ENCODE measurements at places on chromosomes 2 and 18. TPM values are rescaled to one million over a fixed set of nuclear protein-coding genes. Genes with fewer than 3 reads are reported as not detected.

GRCh38 chr2:45871025-45871424, 219.6 kb downstream of the PRKCE start:
- DNase-seq, result no peak

DNA sequence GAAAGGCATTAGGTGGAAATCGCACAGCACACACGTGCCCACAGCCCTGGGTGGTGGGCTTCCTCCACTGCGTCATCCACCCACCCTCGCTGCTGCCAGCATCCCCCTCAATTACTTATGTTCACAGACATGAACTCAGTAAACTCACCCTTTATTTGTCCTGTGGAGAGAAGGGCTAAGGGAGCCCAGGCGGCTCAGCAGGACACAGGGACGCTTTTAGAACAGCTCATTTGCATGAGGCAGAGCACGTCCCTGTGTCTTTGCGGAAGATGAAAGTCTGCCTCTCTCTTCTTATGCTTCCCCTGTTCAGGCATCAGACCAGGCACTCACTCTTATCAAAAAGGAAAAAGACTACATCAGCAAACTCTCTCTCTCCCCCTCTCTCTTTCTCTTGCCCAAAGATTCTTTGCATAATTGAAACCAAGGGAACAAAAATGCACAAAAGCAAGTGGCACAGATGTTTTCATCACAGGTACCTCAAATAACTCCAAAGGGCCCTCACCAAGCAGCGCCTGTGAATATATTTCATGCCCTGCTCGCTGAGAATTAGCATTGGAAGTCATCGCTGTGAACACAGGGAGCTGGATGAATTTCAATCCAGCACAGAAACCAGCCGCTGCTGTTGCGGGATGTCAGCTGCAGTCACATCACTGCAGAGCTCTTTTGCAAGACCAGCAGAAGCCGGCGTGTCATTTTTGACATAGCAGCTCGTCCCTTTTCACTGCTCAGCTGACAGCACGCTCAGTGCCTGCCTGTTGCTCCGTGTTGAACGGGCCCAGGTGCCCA, 376.3 kb upstream of the MYT1L start:
- no peak for DNase-seq

DNA sequence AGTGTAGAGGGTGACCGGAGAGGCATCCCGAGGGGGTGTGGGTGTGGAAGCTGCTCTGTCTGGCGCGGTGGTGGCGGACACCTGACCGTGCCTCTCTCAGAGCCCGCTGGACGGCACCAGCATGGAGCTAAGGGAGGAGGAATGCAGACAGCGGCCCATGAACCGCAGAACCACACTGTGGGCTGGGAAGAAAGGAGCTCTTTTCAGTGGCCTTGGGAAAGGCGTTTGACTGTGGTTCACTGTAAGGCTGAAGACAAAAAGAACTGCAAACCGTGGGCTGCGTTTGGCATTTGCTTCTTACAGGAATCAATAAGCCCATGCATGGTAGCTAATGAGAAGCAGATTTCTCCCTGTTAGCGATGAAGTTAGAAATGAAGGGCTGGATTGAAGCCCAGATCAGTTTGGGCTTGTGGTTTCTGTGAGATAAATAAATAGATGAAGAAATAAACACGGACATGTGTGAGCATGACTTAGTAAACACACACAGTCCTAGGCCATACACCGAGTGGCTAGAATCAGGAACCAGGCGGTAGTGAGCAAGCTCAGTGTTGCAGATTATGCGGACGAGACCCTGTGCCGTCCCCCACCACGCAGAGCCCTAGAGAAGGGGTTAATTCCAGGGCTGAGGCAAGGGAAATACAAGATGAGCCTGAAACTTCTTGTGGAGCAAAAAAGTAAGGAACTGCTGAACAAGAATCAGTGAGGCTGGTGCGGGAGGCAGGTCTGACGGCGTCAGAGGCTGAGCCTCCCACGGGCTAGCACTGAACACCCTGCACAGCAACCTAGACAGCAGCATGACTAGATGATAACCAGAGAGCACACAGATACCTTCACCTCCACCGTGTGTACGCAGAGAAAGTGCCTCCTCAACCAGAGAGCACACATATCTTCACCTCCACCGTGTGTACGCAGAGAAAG, 29.3 kb upstream of the NFATC1 start:
- no peak for DNase-seq

- DNase-seq, result no peak
Measured at GRCh38 chr2:195734931-195735330, 77.9 kb downstream of the SLC39A10 start.

DNA sequence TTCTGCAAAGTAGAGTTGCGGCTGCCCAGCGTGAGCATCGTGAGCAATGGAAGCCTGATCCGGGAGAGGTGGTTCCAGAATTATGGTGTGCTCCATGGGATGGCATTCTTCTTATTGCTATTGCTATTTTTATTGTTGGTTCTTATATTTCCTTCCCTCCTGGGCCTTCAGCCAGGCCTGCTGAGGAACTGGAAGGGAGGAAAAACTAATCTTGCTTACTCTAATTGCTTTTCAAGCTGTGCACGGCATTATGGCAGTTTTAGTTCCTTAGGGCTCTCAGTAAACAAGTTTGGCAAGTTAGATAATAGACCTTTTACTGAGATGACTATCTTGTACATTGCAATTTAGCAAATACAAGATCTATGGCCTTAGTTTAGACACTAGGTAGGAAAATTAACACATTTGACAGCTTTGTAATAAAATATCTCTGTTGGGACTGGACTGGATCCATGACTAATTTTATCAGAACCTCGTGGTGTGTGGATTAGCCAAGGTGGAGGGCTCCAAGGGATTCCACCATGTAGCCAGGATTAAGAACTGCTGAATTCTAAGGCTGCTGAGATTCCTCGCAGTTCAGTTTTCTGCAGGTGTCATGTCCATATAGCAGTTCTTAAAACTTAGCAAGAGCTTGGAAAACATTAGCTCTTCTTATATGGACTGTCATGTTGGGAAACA, 6.0 kb downstream of the RSAD2 start:
- no peak for DNase-seq

GRCh38 chr2:150517951-150518680, 30.6 kb upstream of the RND3 start:
- DNase-seq, result no peak

GRCh38 chr2:128980475-128980874, 661.8 kb upstream of the HS6ST1 start:
- no peak for DNase-seq

- DNase-seq, result no peak
Measured at GRCh38 chr2:153543635-153544071, 65.1 kb upstream of the RPRM start.

GRCh38 chr18:28331551-28331950, 154.6 kb upstream of the CDH2 start:
- DNase-seq, result no peak

GRCh38 chr18:59229191-59229590, 9.2 kb downstream of the GRP start:
- no peak for DNase-seq

DNA sequence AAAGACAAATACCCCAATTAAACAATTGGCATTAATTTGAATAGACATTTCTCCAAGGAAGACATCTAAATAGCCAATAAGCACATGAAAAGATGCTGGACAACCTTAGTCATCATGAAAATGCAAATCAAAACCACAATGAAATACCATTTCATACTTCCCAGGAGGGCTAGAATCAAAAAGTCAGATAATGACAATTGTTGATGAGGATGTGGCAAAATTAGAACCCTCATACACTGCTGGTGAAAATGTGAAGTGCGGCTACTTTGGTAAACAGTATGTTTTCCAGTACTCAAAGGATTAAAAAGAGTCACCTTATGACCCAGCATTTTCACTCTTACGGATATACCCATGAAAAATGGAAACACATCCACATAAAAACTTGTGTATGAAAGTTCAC, 91.6 kb downstream of the FIGN start:
- DNase-seq, result no peak

DNA sequence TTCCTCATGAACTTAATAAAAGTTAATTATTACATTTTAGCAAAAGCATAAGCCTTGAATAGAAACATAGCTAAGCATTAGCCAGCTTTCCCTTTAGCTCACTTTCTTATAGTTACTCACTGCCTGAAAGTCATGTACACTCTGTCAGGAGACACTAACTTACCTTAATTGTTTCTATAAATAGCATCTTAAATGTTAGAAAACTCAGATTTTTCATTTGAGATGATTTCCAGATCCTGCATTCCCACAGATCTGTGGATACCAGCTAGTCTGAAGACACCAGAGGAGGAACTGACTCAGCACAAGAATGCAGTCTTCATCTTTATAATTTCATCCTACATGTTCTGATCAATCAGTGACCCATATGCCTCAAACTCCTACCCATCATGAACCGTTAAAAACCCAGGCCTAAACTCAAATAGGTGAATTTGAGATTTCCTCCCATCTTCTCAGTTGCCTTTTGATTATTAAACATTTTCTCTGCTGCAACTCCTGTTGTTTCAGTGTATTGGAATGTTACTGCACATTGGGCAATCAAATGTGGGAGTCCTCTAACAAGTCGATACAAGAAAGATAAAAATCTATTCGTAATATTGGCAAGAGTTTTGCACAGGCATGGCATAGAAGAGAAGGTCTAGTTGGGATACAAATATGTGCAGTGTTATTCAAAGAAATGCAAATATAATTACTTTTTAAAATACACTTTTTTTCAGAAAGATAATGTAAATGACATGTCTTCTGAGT, 857.4 kb upstream of the CDH2 start:
- DNase-seq, result peak; percentile 28

GRCh38 chr2:162022290-162022945, 51.6 kb downstream of the DPP4 start:
- no peak for DNase-seq

DNA sequence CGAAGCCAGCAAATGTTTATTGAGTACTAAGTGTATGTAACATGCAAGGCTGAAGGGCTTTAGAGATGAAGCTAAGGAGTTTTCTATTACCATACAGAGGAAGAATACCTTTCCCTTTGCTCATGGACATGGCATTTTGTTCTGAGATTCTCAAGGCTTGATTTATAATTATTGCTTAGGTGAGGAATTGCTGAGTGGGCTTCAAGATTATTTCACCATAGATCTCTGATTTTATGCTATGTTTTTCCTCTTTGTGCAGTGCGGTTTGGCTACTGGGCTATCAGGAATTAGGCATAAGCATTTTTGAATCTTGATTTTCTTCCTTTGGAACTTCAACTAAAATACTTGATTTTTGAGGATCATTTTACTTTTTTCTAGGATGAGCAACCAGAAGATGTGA, 42.5 kb downstream of the VRK2 start:
- DNase-seq, result no peak

DNA sequence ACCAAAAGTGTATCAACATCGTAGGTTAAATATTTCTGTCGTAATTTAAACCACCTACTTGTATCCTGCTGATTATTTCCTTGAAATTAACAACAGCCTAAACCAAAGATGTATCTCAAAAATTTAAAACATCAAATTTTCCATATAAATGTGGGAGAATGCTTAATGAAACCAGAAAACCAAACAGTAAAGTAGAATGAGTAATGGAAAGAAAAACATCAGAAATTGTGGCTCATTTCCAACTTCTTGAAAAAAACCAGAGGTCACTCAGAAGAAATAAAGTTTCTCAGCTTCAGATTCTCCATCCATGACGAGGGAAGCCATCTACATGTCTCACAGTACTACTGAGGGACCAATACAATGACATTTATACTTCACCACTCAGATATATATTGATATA, 296.5 kb downstream of the NOL4 start:
- DNase-seq, result no peak

GRCh38 chr2:222960126-222960525, 91.9 kb upstream of the KCNE4 start:
- DNase-seq, result no peak

DNA sequence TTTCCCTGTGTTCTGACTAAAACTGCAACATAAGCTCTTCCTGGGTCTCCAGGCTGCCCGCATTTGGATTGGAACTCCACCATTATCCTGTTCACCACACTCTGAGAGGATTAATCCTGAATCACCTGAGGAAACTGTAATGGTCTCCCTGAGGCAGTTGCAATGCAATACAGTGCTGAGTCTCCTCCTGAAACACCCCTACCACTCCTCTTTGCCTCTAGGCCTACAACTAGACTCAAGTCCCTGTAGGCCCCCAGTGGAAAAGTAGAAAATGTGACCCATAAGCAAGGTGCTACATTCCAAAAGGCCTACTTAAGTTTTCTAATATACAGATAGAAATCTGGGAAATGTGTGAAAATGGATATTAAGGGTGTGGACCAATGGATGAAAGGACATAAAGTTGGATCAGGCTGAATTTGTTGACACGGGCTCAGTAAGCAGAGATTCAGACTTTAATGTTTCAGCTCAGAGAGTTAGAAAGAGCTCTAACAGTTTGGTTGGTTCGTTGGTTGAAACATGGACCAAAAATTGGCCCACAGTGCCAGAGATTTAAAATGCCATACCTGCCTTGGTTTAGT, 222.3 kb upstream of the ZC3H15 start:
- DNase-seq, result no peak

GRCh38 chr2:36785179-36785795, 88.8 kb downstream of the VIT start:
- DNase-seq, result peak; percentile 28

DNA sequence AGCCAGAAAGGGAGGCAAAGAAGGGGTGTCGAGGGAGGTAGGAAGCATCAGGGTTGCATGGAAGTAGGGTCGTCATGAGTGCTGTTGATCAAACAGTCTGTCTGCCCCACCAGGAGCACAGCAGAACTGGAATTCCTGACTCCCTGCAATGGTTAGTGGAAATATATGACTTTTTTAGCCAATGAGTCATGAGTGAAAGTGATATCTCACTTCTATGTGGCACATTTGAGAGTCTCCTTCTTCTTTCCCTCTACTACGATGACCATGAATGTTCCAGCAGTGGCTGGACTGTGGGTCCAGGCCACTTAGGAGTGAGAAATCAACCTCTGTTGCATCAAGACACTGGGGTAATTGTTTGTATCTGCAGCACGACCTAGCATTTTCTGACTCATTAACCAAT, 199.5 kb downstream of the TTC32 start:
- DNase-seq, result no peak

- DNase-seq, result no peak
Measured at GRCh38 chr2:198490748-198491147, 686.4 kb downstream of the PLCL1 start.

DNA sequence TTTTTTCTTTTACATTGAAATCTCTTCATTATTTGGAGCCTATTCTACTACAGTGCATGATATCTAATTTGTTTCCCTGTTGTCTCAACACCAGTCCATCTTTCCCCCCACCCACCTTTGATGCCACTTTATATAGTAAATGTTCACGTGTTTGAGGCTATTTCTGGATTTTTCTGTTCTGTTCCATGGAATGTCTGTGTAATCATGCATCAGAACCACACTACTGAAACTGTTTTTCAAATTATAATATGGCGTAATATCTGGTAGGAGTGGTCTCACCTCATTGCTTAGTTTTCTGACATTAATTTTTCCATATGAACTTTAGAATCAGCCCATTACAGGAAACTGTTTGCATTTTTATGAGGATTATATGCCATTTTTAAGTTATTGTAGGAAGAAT, 19.1 kb upstream of the NARS1 start:
- no peak for DNase-seq

- DNase-seq, result no peak
Measured at GRCh38 chr2:240450532-240451107, 15.2 kb downstream of the GPC1 start.

The COA5 gene
- polyA plus RNA-seq, result 25.1 TPM

The NIFK gene
- polyA plus RNA-seq, result 39.4 TPM

The SALL3 gene
- polyA plus RNA-seq, result not detected

The CPO gene
- polyA plus RNA-seq, result 0.25 TPM

The HOXD8 gene
- polyA plus RNA-seq, result 0.05 TPM

The ABCB6 gene
- polyA plus RNA-seq, result 6.1 TPM

The ERICH2 gene
- 1.3 TPM for polyA plus RNA-seq

The ADI1 gene
- polyA plus RNA-seq, result 47.4 TPM

The UPP2 gene
- not detected for polyA plus RNA-seq

The CCDC178 gene
- 0.07 TPM for polyA plus RNA-seq

The MREG gene
- 27.0 TPM for polyA plus RNA-seq

The MYOM1 gene
- 0.01 TPM for polyA plus RNA-seq

The ABCG8 gene
- polyA plus RNA-seq, result not detected

The GALNT14 gene
- 27.4 TPM for polyA plus RNA-seq
